ENCODE measurements at places on chromosomes 6 and 20.

- DNase-seq: no peak
Observed at GRCh38 chr20:51354191-51354768, 188.2 kb downstream of the NFATC2 start.

- DNase-seq: no peak
Observed at GRCh38 chr20:49595811-49596561, 28.0 kb upstream of the PTGIS start.

GRCh38 chr6:135852746-135853145 is 1.2 kb downstream of the PDE7B start:
- DNase-seq: no peak

DNA sequence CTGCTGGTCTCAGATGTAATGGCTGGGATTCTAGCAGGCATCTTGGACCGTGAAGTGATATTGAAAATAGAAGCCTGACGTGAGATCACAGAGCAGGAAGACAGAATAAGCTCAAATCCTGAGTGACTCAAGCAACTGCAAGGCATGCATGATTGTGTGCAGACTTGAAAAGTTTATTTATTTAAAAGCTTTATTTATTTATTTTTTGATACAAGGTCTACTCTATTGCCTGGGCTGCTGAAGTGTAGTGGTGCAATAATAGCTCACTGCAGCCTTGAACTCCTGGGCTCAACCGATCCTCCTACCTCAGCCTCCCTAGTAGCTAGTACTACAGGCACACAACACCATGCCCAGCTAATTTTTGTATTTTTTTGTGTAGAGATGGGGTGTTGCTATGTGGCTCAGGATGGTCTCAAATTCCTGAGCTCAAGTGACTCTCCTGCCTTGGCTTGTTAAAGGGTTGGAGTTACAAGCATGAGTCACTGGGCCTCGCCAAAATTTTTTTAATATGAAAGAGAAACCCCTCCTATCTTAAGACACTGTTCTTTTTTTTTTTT is 40.1 kb upstream of the RNF144B start:
- DNase-seq: no peak

DNA sequence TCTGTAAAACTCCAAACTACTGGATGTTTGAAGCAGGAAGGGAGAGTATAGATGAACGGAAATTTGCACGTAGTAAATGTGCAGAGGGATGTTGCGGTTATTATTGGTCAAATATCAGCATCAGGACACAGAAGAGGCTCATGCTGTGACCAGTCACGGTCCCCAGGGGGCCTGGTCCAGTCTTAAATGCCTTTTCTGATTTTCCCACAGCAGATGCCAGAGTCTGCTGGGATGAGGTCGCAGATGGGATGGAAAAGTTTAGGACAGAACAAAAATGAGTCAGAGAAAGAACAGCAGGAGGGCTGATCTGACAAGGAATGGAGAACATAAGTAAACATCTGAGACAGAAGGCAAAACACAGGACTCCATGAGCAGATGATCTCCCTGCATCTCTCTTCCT is 11.7 kb upstream of the SIRPG start:
- DNase-seq: no peak
